ENCODE measurements at places on chromosomes 4 and X.

DNA sequence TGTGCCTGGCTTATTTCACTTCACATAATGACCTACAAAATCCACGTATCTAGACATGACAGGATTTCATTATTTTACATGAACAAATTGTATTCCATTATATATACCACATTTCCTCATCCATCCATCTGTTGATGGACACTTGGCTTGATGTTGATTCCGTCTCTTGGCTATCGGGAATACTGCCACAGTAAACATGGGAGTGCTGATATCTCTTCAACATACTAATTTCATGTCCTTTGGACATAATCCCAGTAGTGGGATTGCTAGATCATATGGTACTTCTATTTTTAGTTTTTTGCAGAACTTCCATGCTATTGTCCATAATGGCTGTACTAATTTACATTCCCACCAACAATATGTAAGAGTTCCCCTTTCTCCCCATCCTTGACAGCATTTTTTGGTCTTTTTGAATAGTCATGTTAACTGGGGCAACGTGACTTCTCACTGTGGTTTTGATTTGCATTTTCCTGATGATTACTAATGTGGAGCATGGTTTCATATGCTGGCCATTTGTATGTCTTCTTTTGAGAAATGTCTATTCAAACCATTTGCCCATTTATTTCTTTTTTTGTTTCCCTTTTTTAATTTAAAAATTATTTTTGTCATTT lies 68.9 kb downstream of the HTRA3 start:
- no peak for DNase-seq

GRCh38 chr4:97394653-97395052 lies 748.6 kb downstream of the STPG2 start:
- no peak for DNase-seq

- DNase-seq: no peak
Measured at GRCh38 chr4:148776941-148777340, 334.7 kb upstream of the NR3C2 start.

DNA sequence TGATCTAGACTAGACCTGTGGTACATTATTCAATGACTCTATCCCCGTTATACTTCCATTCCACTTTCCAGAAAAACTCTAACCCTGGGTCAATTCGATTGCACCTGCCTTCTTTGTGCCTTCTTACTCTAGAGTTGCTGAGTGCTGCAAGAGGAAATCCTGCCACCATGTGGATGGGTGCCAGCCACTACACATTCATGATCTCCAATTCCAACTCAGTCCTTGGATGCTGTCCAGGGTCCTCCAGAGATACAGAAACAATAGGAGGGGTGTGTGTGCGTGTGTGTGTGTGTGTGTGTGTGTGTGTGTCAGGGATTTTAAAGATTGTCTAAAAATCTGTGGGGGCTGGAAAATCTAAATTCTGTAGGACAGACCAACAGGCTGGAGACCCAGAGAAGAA lies 42.9 kb upstream of the INTS6L start:
- peak; percentile 2 for DNase-seq

DNA sequence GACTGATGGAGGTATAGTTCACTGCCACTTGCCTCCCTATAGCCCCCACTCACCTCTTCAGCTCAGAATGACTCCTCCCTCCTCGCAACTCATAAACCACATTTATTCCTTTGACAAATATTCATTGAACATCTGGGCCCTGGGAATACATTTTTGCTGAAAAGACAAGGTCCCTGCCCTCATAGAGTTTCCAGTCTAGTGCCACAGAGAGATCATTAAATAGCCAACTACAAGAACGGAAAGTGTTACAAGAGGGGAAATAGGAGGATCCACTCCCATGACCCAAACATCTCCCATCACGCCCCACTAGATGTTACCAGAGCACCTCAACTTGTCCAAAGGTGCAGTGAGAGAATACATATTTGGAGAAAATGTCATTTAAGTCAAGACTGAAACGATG lies 3.2 kb upstream of the KLF3 start:
- DNase-seq: no peak

GRCh38 chr4:19227701-19228100 lies 1024.0 kb upstream of the SLIT2 start:
- no peak for DNase-seq

DNA sequence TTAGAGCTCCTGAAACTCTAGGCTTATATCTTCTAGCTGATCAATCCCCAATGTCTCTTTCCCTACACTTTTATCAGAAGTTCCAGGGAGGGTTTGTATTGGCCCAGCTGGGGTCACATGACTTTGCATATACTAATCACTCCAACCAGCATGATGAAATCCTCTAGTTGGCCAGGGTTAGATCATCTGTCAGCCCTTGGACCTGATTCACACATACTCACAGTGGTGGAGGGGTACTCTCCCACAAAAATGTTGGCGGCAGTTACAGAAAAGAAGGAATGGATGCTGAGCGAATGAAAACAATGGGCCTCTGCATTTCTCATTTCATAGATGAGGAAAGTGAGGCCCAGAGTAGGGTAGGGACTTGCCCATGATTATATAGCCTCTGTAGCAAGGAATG lies 151.1 kb downstream of the PJA1 start:
- no peak for DNase-seq

DNA sequence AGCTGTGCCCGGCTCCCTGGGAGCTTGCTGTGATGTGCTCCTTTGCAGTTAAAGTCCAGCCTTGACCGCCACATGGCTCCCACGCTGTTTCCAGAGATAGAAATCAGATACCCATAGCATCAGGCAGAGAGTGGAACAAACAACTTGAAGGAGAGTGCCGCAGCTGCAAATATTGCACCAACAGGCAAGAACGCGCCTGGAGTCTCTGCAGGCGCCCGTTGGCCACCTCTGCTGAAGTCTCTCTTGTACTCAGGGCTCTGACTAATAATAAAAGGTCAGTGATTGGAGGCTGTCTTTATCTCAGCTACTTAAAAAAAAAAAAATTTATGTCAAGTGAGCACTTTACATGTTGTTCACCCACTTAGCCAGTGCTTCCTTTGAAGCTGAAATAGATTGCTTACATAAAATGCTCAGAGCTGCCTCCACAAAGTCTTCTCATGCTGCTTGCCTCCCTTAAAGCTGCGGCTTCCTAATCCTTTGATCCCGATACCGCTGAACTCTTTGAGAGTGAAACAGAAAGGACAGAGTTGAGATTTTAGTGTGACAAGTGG lies 30.9 kb upstream of the TENM3 start:
- no peak for DNase-seq

- DNase-seq: no peak
Measured at GRCh38 chrX:23515028-23515427, 152.3 kb upstream of the PRDX4 start.

DNA sequence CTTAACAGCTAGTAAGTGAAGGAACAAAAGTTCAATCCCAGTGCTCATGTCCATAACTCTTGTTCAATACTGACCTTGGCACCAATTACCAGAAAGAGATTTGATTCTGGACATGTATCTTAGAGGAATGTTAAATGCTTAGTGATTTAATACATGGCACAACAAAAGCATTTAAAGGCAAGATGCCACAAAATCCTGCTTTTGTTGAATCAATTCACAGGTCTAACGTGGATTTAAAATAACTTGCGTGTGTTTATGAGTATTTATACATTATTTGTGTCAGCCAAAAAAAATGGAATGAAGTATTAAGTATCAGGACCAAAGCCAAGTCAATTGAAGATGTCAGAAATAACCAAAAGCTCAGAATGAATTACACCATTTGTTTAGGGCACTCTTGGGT lies 85.4 kb upstream of the GIMD1 start:
- no peak for DNase-seq

DNA sequence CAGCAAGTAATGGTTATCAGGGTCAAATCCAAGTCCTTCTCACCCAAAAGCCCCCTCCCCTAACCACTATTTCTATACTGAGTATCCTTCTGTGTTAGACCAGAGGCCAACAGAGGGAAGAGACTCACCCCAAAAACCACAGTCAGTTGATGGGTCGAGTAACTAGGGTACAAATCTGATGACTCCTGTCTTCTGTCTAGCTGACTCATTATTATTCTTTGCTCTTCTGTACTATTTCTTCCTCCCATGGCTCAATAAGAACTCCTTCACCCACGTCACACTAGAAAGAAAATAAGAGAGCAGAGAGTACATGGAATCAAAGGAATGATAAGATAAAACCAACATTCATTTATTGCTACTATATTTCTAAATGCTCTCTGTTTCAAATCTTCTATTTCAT lies 2.0 kb downstream of the RAB40A start:
- no peak for DNase-seq

DNA sequence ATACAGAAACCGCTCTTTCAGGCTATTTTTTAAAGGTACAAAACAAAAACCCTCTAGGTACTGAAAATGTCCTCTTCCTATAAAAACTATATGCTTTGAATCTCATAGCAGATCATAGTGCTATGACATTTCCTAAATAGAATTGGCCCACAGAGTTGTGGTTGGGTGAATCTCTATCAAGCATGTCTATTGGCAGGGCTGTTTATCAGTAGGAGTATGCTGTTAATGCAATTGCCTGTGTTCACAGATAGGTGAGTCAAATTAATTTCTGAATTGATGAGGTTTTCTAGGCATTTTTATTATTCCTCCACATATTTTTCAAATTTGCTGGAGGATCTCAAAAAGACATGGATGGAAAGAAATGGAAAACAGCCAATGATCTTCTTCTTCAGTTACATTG lies 73.9 kb downstream of the QRFPR start:
- DNase-seq: no peak

GRCh38 chr4:4852591-4853362 lies 6.7 kb upstream of the MSX1 start:
- no peak for DNase-seq

GRCh38 chrX:54320067-54320466 lies 37.8 kb downstream of the WNK3 start:
- no peak for DNase-seq

GRCh38 chrX:137428766-137429591 lies 136.9 kb upstream of the ZIC3 start:
- DNase-seq: no peak
